ENCODE measurements at places on chromosomes 2 and 18.

DNA sequence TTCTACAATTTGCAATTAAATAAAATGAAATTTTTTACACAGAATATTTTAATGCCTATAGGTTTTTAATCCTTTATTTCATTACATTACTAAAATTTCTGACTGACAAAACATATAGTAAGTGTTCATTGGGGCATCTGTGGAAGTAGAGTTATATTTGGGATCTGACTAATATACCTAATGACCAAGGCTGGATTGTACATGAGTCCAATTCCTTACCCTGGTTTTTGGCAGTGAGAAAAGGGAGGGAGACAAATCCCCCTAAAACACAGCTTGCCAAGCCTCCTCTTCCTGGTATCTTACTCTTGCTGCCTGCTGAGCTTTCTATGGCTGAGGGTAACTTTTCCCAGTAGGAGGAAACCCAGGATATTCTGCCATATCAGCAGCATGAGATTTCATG is 149.4 kb upstream of the CDH20 start:
- no peak for DNase-seq

DNA sequence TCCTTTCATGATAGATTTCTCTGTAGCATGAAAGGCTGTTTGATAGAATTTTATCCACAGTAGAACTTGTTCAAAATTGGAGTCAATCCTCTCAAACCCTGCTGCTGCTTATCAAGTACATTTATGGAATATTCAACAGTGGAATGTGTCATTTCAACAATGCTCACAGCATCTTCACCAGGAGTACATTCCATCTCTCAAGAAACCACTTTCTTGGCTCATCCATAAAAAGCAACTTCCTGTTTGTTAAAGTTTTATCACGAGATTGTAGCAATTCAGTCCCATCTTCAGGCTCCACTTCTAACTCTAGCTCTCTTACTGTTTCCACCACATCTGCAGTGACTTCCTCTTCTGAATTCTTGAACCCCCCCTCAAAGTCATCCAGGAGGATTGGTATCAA is 29.4 kb downstream of the PDCL3 start:
- peak; percentile 34 for DNase-seq

GRCh38 chr18:50356036-50356945 is 18.6 kb upstream of the SKA1 start:
- DNase-seq: no peak

DNA sequence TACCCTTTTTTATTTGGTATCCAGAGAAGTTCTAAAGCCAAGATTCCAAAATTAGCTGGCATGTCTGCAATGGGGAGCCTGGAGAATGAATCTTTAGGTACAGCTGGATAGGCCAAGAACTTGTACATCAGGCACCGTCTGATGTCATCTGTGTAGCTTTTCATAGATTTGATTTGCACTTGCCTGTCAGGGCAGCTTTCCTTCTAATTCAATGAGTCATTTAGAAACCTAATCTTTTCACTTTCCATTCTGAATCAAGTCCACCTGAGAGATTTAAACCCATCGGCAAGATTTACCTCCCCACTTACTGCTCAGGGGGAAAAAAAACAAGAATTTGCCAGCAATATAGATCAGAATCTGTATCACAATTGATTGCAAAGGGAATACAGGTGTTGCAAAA is 60.9 kb upstream of the ACAA2 start:
- DNase-seq: no peak

GRCh38 chr2:8489221-8489620 is 192.6 kb upstream of the ID2 start:
- DNase-seq: no peak

DNA sequence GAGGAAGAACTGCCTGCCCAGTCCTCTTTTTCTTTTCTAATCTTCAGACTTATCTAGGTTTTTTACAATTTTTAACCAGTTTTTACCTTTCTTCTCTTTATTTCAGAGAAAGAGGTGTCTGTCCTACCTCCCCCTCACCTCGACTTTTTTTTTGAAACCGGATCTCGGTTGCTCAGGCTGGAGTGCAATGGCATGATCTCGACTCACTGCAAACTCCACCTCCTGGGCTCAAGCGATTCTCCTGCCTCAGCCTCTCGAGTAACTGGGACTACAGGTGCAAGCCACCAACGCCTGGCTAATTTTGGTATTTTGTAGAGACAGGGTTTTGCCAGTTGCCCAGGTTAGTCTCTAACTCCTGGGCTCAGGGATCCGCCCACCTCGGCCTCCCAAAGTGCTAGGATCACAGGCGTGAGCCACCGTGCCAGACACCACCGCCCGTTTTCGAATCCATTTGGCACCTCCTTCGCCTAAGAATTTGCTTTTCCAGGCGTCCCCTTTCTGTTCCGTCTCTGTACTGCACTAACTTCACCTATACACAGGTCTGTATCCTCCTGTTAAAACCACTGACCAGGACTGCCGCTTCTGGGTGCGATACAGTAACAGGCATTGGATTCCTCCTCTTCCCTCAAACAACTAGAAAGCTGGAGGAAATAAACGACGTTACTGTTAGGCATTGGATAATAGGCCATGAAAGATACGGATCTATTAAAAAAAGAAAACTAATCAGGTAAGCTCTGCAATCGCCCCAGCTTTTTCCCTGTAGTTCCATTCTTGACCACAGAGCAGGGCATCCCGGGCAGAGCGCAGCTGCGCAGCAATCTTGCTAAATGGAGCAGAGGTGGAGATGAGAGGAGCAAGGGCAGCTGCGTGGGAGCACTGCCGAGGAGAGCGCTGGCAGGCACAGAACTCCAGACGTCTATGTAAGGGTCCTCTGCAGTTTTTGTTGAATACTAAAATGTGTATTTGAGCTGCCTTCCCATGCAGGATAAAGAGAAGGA is 69.9 kb downstream of the ZC3H6 start:
- no peak for DNase-seq

DNA sequence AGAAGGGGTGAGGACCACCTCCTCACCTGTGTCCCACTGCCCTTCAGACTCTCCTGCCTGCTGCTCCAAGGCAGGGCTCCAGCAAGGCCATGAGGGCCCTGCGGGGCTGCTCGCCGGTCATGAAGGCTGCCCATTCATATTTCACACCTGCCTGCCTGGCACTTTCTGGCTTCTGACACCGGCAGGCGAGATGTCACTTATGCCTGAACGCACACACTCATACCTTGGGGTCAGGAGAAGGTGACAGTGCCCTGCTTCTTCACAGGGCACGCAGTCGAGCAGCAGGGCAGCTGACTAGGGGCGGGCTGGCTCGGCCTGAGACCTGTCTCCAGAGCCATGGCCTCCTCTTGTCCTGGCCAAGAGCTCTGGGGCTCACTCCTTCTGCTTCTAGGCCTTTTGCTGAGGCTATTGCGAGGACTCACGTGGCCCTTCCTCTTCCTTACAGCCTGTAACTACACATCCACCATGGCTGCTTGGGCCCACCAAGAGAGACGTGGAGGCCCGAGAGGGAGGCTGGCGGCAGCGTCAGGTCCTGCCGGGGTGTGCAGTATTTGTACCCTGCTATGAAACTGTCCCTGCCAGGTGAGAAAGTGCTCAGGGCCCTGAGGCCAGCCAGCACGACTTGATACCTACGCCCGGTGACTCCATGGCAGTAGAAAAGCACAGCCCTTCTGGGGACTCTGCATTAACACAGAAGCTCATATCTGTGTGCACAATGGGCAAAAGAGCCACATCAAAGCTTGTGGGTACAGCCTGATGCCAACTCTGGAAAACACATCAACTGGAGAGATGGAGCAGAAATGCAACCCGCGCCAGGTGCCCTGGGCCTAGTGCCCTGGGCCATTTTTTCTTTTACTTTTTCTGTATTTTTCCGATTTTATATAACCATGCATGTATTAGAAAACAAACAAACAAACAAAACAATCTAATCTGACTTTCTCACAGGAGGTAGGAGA is 30.6 kb downstream of the HS6ST1 start:
- DNase-seq: no peak

- DNase-seq: no peak
These were observed 521.0 kb downstream of the PLCL1 start for GRCh38 chr2:198325359-198325758.

GRCh38 chr2:38170067-38170466 is 94.1 kb upstream of the CYP1B1 start:
- peak; percentile 86 for DNase-seq

- DNase-seq: peak; percentile 96
These were observed at the start of gene ZNF24 for GRCh38 chr18:35343936-35344735. ZNF24 (minus strand) TSS chr18:35344420; CDS start chr18:35340650, 3,770 bp downstream.

DNA sequence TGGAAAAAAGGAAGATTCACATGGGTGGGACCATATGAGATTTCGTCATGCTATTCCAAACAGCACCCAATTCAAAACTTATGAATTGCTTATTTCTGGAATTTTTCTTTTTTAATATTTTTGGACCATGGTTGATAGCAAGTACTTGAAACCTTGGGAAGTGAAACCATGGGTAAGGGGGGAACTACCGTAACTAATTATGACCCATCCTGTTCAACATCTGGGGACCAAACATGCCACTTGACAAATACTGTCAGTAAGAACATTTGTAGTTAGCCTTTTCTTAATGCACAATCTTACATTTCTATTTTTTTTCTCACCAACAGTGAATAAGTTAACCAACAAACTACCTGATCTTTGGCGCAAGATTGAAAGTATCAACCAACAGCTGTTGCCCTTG is 105.7 kb upstream of the TTC39C start:
- DNase-seq: no peak

DNA sequence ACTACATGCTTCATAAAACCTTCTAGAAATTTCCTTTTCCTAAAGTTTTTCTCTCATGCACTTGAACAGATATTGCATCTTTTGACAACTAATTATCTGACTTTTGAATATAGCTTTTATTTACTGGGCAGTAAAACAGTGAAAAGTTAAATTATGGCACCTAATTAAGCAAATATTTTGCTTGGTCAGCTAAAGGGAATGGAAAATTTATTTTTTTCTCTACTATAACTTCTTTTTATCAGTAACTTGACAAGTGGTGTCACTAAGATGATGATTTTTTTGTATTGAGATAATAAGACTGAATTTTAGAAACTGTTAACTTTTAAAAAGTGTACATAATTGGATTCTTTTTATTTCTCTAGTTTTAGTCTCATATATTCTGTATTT is 351.6 kb downstream of the PIK3C3 start:
- DNase-seq: no peak

GRCh38 chr2:97911206-97911921 is 84.4 kb downstream of the TMEM131 start:
- peak; percentile 75 for DNase-seq

DNA sequence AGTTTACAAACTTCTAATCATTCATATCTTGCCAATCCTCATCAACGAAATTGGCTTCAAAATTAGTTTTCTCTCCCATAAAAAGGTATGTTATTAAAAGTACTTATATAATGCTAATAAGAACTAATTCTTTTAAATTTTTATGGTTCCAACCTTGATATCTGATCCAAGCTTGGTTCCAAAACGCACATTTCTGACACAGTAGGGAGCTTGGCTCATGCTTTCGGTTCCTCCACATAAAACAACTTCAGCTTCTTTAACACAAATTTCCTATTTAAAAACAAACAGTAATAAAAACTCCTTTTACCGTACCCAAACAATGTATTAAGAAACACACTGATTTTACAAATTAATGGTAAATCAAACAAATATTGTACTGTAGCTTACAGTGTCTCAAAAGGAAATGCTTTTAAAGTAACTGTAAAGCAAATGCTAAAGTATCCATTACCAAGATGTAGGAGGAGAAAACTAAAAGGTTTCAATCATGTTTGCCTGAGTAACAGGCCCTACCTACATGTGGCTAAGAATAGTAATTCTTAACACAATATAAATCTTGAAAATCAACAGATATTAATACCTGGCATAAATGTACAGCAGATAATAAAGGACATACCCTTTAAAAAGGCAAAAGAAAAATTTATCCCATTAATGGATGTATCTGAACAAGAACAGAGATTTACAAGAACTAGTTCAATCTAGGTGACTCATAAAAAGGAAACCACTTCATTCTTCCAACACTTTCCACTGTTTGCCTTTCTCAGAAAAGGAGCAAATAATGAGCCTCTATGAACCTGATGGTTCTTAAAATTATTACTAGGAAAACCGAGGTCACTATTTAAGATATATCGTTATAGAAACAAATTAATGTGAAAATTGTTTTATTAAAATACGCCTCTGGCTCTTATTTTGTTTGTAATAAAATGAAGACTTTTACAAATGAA is 17.5 kb downstream of the ACAA2 start:
- no peak for DNase-seq

GRCh38 chr2:235302263-235302662 is 191.6 kb upstream of the AGAP1 start:
- DNase-seq: no peak

GRCh38 chr2:222481941-222482340 is 57.6 kb downstream of the SGPP2 start:
- DNase-seq: no peak

- DNase-seq: no peak
These were observed 221.1 kb downstream of the ANAPC1 start for GRCh38 chr2:111662771-111663470.

GRCh38 chr18:55592106-55592505 is 4.1 kb upstream of the TCF4 start:
- no peak for DNase-seq

GRCh38 chr2:23549821-23550530 is 165.0 kb downstream of the KLHL29 start:
- DNase-seq: no peak

DNA sequence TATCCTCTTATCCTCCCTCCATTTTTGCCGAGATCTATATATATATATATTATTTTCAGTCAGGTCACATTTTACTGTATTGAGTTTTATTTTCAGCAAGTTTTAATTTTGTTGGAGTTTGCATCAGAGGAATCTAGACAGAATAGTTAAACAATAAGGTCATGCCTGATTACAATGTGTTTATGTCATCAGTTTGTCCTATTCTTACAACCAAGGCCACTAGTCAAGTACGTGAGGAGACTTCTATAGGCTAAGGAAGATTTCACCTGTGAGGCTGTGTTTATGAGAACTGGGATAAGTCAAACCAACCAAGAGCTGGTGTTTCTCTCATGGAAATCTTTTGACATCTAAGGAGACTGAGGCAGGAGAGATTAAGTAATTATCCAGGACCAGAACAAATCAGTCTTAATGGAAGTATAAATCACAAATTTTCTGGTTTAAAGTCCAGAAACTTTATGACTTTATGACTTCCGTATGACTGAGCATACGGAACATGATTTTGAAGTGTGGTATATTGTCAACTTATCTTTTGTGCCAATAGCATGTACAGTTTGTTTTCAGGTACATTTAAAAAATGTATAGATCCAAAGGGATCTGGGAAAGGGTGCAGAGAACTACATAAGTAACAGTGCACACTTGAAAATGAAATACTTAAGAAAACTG is 100.0 kb upstream of the DTNA start:
- DNase-seq: no peak

GRCh38 chr18:5296706-5297320 is 1.3 kb upstream of the ZBTB14 start:
- peak; percentile 83 for DNase-seq

GRCh38 chr2:74944987-74945787 is 13.3 kb upstream of the POLE4 start:
- DNase-seq: peak; percentile 9

DNA sequence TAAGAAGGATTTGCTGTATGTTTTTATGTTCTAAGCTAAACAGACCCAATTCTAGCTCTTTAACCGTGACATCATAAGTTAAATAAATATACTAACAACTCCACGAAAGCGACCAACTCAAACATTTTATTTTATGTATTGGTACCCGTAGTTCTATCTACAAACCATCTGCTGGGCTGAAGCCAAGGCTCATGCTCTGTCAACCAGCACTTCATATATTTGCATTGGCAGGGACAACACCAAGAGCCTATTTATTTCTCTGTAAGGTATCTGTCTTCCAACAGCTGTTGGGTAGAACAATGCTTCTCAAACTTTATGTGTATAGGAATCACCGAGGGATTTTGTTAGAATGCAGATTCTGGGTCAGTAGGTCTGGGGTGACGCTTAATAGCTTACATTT is 64.5 kb downstream of the PID1 start:
- no peak for DNase-seq

GRCh38 chr2:227889336-227889735 is 17.9 kb downstream of the DAW1 start:
- DNase-seq: no peak
